Smooth muscle cell of bladder (primary cell): ENCODE measurements at places on chromosomes 5 and 9. TPM values are rescaled to one million over a fixed set of nuclear protein-coding genes. Genes with fewer than 3 reads are reported as not detected.

GKAP1 gene
- total RNA-seq, result 1.2 and 1.3 TPM in 2 replicates

SPATA31A1 gene
- not detected in 2 replicates for total RNA-seq

PCDHGB3 gene
- total RNA-seq, result 5.3 and 5.4 TPM in 2 replicates

PAX5 gene
- total RNA-seq, result not detected in 2 replicates

RGS3 gene
- total RNA-seq, result 23.9 and 29.1 TPM in 2 replicates

C5orf52 gene
- not detected in 2 replicates for total RNA-seq

PTGR1 gene
- 115 and 157 TPM in 2 replicates for total RNA-seq

MEF2C gene
- total RNA-seq, result 4.7 and 11.2 TPM in 2 replicates
